ENCODE measurements at places on chromosomes 7 and 10. TPM values are rescaled to one million over a fixed set of nuclear protein-coding genes. Genes with fewer than 3 reads are reported as not detected.
A peak's percentile ranks its signal among the peaks of the same experiment; 100 is the strongest.

DNA sequence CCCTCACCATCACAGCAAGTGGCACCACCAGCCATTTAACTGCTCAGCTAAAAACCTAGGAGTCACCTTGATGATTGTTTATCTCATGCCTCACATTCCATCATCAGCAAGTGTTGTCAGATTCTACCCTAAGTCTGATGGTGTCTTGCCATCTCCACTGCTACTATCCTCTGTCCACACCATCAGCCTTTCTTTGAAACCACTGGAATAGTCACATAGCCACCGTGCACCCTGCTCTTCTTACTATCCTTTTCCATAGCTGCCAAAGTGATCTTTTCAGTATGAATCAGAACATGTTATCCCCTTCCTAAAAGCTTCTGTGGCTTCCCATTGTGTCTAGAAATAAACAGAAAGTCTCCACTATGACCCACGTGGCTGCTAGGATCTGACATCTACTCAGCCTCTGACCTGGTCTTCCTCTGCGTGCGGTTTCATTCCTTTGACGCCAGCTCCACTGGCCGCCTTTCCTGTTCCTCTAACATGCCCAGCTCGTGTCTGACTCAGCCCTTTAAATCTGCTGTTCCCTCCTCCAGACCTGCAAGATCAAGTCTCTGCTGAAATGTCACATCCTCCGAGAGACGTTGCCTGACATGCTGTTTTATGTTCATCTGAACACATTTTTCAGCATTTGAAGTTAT lies 16.5 kb upstream of the CHN2 start:
- DNase-seq: peak; percentile 59

GRCh38 chr10:72740528-72740927 lies 48.6 kb downstream of the MCU start:
- peak; percentile 60 for DNase-seq

DNA sequence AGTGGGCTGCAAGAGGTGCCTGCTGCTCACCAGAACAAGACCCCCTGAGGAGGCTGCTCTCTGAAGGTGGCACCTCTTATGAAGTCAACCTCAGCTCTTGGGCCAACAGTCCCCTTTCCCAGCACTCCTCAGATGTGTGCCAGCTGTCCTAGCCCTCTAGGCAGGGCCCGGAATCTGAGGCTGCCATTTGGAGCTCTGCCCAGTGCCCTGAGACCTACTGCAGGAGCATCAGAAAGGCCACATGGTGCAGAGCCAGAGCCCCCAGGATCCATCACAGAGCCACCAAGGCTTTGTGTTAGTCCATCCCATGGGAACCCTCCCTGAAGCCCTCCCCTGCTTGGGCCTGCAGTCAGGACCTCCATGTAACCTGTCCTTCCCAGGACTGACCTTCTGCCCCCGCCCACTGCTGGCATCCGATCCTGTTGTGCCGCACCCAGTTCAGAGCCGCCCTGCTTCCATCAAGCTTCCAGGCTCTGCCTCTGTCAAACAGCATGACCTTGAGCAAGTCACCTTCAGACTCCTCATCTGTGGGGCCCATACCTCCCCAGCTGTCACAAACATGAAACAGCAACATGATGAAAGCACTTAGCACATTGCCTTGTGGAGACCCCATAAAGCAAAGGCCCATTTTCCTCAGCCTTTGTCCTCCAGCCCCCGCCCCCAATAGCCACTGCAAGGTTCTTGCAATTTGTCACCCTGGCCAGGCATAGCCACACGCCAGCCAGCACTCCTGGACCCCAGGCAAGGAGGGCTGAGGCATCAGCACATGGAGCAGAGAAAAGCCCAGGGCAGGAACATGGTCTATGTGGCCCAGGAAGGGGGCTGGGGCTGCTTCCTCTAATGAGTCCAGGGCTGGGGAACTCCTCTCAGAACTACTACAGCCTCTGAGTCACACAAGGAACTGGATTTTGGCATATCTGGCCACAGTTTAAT lies 51.7 kb downstream of the GRID1 start:
- no peak for DNase-seq

DNA sequence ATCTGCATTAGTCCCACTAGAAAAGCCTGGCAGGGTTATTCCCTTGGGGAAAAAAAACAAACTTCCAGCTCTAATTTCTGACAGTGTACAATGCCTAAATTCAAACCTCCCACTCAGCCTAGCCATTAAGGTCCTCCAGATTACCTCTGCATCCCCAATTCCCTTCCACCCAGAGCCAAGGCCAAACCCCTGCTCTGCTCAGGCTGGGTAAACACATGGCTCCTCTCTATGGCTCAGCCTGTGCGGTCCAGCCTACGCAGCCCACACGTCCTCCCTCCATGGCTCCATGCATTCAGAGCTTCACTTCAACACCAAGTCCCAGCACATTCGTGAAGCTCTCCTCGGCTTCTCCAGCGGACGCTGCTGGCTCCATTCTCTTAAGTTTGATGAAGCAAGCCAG lies 5.2 kb downstream of the DLG5 start:
- no peak for DNase-seq

DNA sequence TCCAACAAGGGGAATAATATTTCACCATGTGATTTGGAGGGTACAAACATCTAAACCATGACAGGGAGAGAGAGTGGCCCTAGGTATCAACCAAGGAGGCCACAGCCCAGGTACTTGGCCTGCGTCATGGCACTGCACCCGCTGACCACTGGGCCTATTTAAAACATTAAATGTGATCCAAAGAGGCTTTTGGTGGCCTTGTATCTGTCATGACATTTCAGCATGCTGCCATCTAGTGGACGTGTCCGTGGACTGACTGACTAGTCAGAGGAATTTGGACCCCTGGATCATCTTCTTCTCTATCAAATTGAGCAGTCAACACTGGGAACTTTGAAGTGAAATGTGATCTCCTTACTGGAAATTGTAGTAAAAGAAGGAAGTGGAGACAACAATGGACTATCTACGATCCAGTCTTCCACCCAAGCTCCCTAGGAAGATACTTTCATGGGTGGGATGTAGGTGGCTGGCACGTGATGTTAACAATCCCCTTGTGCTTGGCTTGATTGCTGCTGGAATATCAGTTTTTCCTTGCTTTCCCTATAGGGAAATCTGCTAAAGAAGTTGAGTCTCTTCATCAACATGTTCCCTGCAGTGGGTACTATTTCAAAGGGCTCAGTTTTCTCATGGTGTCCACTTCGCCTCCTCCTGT lies 24.6 kb upstream of the ITGA8 start:
- DNase-seq: peak; percentile 38

CFAP70 gene
- total RNA-seq: 2.2 TPM

SLC18A2 gene
- total RNA-seq: not detected

Data from stomach (tissue), 19 donors.